H54 (cell line): ENCODE measurements at places on chromosomes 16 and 17.

GRCh38 chr17:35760587-35760986 lies at the start of gene C17orf50:
C17orf50 (plus strand) TSS chr17:35760887; CDS start chr17:35760942, 55 bp downstream.
- no peak for DNase-seq

DNA sequence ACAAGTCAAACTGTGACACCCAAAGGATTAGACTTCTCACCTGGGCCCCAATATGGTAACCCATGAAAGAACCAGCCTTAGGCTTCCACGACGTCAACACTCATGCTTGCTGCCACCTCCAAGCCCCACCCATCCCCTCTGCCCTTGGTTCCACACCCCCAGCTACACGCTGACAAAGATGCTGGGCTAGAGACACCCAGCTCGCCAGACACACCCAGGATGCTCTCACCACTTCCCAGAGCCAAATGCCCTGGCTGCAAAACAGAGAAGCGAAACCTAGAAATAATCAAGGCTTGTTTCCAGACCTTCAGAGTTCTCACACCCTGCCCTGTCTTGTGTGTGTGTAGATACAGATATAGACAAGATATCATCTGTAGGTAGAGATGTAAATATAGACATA lies 26.0 kb upstream of the ADCY9 start:
- DNase-seq, result no peak

- no peak for DNase-seq
Measured at GRCh38 chr16:78353640-78354275, 254.3 kb downstream of the WWOX start.

DNA sequence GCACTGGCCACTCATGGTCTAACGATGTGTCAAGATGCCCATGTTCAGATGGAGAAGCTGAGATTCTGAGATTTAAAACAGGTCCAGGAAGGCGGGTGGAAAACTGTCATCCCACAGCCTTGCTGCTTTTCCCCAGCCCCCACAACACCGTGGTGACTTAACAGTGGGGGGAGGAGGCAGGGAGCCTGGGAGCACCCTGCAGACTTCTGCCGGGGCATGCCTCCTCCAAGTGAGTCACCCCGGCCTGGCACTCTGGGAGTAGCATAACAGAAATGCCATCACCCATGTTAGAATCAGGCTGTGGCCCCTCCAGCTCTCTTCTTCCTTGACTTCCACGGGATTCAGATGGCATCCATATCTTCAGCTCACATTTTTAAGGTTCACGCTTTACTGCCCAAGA lies 164.8 kb downstream of the CBLN1 start:
- DNase-seq, result peak; percentile 39

GRCh38 chr17:61451538-61452300 lies 503 bp upstream of the TBX4 start:
- no peak for DNase-seq

DNA sequence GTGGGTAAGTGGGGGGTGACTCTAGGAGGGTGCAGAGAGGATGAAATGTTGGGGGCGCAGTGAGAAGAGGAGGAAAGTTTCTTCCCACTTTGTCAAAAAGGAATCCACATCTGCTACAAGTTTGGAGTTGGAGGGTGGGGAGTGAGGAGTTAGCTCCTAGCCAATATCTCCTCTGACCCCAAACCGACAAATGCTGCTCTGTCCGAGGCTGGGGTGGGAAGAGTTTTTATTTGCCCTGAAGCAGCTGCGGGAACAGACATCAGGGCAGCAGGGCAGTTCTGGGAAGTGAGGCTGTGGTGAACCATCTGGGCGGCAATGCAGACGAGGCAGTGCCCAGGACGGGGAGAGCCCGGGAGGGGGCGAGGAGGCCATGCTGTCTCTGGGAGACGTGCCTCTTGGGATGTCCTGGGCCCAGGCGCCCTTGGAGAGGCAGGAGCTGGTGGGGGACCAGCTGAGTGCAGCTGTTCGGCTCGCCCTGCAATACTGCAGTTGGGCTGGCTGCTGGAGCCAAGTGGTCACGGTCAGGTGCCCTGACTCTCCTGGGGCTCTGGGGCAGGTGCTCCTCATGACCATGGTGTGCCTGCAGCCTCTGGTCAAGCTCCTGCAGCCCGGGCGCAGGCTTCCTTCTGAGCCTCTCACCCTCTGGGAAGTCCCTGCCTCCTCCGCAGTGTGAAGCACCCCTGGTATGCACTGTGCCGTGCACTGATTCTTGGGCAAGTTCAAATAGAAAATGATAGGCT lies 6.4 kb upstream of the SOCS3 start:
- DNase-seq, result no peak

DNA sequence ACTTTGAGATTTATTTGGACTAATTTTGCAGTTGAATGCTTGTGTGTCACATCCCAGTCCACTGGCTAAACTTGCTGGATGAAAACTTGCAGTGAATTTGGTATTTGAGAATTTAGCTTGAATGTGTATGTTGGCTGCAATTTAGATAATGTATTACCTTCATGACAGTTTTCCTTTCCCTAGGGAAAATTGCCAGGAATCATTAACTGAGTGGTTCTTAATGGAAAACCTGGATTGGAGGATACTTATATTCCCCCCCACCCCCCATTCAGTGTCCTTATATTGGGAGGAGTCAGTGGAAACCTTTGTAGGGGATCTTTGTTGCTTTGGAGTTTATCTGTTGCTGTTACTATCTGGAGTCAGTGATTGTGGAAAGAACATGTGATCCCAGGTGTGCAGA lies 67.6 kb downstream of the KPNA2 start:
- DNase-seq, result no peak

- DNase-seq, result no peak
Measured at GRCh38 chr16:964356-965035, 6.3 kb downstream of the LMF1 start.
